Stimulated activated CD4-positive, alpha-beta T cell treated with anti-CD3 and anti-CD28 coated beads, Interleukin-12 subunit alpha, Interleukin-12 subunit beta, amount 100 ng/mL, for 24 hours (primary cell): ENCODE measurements at places on chromosomes 5 and 9.

DNA sequence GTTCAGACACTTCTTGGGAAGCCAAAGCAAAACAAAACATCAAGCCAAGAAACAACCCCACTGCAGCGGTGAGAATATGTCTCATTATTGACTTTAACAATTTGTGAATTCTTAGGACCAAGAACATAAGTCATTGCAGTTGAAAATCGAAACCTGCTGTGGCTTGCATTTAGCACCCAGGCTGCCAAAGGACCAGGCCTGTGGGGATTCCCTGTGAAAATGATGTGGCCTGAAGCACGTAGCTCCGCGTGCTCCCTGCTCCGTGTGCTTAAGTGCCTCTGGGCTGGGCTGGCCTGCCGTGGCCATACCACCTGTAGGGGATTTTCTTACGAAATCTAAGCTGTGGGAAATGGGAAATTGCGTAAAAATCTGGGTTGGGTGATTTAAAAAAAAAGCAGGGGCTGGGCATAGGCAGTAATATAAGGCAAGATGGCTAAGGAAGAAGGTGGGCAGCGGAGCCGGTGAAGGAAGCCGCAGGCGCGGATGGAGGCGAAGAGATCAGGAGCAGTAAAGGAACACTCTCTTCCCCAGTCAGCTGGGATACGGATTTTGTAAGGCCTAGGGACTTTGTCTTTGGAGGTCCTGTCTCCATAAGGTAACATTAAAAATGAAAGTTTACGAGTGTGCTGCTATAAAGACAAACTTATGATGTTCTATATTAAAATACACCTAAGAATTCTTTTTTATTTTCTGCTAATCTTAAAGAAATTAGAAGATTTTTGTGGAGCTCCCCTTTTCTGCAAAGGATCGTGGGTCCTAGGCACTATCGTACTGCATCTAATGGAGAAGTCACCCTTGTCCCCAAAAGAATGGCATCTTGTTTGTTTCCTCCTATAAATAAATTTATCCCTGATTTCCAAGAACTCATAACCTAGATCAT is 189.6 kb upstream of the SEMA6A start:
- no peak for DNase-seq

DNA sequence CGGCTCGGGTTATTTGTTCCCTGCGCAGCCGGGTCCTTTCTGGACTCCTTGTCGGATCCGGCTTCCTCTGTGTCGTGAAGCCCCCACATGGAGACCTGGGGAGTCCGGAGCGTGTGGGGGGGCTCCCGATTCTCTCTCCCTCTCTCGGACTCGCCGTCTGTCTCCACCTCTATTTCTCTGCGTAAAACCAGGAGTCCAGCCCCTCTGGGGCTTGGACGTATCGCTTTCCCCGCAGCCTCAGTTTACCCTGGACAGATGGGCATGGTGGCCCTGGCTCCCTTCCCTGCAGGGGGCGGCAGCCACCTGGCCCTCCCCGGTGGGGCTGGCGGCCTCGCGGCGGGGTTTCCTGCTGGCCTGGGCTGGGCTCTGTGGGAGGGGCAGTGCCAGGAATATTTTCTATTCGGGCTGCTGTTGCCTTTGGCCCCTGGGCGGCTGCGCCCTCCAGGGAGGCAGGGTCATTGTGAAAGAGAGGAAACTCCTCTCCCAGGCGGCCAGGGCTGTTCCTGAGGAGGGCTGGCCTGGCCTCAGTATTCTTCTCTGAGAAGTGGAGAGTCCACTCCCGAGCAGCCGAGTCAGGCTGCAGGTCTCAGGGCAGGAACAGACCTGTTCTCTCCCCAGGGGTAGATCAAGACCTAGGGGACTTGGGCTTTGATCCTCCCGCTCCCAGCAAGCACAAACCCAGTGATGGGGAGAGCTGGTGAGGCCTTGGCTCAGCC is 665 bp downstream of the ASS1 start:
- no peak for DNase-seq

DNA sequence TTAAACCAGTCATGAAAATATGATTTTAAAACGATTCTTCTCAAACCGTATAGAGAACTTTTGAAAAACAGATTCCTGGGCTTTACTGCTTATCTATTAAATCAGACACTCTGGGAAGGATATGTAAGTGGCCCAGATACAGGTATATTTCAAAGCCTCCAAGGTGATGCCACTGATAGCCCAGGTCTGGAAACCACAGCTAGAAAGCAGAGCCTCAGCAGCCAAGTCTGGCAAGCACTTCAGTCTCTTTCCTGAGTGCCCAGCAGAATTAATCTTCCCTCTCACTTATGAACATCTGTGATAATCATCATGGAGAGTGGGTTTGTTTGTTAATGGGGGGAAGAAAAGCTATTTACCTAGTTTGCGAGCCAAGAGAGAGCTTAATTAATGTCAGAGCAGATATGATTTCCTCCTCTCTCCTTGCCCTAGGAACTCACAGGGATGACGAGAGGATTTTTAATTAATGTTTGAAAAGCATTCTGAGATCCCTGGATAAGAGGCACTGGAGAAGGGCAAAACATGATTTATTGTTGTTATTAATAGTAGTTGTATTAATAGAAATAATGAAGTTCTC is 368.4 kb downstream of the TLE1 start:
- no peak for DNase-seq

- DNase-seq, result no peak
These were observed 567.5 kb downstream of the ELAVL2 start for GRCh38 chr9:23258569-23258968.

DNA sequence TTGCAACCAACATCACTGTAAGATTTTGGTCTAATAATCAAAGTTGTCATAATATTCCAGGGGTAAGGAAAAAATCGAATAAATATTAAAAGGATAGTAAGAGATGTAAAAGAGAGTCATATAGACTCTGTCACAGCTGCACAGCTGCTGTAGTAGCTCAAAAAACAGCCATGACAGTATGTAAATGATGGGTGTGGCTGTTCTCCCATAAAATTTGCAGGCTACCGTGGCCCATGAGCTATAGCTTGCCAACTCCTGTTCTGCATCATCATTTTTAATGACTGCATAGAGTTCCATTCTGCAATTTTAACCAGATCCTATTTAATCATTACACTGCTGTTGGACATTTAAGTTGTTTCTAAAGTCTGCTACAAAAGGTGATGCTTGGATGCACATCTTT is 450.5 kb upstream of the MPDZ start:
- DNase-seq, result no peak

- DNase-seq, result no peak
These were observed 194.0 kb downstream of the NFIB start for GRCh38 chr9:14119694-14120514.

DNA sequence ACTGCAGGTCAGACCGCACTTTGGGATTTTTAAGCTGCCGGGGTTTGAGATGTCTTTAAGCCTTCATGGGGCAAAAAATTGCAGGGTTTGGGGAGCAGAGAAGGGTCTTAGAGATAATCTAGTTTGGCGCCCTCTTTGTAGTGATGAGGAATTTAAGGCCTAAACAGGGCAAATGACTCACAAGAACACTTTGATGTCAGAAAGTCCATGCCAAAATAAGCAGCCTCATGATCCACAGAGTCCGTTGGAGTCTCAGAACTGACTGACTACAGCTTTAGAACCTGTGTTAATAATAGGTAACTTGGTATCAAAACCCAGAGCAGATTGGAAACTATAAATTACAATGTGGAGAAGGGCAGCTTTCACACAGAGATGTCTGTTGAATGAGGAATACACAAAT is 35.9 kb upstream of the PTGS1 start:
- DNase-seq, result no peak

- DNase-seq, result no peak
These were observed 64.5 kb downstream of the TMEM161B start for GRCh38 chr5:88203981-88204750.

DNA sequence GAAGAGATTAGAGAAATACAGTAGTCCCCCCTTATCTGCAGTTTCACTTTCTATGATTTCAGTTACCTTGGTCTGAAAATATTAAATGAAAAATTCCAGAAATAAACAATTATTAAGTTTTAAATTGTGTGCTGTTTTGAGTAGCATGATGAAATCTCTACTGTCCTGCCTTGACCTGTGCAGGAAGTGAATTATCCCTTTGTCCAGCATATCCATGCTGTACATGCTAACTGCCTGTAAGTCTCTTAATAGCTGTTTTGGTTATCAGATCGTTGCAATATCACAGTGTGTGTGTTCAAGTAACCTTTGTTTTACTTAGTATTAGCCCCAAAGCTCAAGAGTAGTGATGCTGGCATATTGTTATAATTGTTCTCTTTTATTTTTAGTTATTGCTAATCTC is 11.2 kb upstream of the JAK2 start:
- no peak for DNase-seq

- no peak for DNase-seq
These were observed 102.5 kb downstream of the CAMSAP1 start for GRCh38 chr9:135804581-135805421.

- DNase-seq, result no peak
These were observed 87.0 kb downstream of the SMIM23 start for GRCh38 chr5:171872666-171873065.

DNA sequence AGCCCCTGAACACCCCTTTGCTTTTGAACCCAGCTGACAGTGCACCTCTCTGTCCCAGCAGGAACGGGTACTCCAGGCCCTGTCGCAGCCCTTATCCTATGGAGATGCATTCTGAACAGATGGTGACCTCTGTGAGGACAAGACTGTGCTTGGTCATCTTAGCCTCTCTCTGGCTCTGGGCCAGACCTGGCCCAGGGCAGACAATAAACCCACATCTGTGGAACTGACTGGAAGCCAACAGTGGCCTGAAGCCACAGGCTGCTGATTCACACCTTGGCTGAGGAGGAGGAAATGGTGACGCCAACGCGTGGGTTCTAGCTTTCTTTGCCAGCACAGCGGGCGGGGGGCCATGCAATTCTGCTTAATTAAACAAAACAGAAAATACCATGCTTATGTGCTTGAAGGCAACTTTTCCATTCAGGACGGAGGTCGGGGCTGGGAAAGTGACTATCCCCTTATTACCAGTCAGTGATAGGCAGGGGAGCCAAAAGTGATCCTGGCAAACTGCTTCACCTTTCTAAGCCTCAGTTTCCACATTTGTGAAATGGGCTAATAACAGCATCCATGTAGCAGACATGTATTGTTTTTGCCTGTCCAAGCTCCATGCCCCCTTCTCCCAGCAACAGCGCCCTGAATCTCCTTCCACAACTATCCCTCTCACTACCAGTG is 10.8 kb downstream of the SH3PXD2B start:
- no peak for DNase-seq

GRCh38 chr9:6827439-6828145 is 69.8 kb downstream of the KDM4C start:
- DNase-seq, result no peak

- no peak for DNase-seq
These were observed 73.9 kb downstream of the GABBR2 start for GRCh38 chr9:98634685-98635336.

DNA sequence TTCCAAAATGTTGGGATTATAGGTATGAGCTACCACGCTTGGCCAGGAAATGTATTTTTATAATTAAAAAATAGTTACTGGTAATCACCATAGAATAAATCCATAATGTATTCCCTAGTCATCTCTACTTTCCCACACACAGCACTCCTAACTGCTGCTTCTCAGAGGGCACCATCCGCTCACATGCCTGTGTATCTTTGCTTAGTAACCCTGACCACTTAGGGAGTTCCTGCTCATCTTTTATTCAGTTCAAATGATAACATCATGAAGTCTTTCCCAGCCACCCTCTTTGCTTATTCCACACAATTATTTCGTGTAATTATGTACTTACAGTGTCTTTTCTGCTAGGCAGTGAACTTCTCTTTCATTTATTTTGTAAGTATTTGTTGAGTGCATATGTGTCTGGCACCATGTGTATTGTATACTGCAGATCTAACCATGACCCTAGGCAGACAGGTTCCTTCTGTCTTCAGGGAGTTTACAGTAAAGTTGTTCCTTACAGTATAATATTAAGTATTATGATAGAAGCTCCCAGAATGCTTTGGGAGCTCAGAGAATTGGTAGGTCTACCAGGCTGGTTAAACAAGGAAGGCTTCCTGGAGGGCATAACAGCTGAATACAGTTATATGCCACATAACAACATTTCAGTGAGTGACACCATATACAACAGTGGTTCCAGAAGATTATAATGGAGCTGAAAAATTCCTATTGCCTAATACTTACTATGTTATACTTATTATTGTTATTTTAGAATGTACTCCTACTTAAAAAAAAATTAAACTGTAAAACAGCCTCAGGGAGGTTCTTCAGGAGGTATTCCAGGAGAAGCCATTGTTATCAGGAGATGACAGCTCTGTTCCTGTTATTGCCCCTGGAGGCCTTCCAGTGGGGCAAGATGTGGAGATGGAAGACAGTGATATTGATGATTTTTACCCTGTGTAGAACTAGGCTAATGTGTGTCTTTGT is 39.2 kb downstream of the DCAF10 start:
- no peak for DNase-seq

DNA sequence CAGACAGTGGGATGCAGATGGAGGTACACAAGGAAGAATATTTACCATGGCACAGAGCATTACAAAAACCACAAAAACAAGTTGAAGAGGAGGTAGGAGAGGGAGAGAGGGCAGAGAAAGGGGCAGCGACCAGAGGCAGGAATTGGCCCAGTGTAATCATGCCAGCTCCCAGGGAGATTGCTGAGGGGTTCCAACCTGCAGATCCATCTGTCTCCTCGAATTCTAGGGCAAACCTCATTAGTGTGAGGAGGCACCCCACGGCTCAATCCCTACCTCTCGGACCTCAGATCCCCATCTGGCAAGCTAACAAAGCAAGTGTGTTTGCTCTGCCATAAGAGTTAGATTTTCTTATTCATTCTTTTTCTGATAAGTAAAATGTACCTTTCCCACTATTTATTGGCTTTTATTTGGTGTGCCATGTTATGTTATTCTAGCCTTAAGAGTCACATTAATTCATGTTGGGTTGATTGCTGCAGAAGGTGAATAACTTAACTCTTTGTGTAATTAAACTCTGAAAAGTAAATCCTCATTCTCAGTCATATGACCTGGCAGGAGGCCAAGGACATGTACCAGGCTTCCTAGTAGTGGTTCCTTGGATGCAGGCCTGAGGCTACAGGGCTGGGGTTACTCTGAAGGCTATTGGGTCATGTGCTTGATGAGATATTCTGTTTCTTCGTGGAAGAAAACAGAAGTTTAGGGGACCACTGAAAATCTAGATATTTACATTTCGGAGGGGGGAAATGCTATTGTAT is 315.2 kb upstream of the ATP10B start:
- DNase-seq, result no peak

DNA sequence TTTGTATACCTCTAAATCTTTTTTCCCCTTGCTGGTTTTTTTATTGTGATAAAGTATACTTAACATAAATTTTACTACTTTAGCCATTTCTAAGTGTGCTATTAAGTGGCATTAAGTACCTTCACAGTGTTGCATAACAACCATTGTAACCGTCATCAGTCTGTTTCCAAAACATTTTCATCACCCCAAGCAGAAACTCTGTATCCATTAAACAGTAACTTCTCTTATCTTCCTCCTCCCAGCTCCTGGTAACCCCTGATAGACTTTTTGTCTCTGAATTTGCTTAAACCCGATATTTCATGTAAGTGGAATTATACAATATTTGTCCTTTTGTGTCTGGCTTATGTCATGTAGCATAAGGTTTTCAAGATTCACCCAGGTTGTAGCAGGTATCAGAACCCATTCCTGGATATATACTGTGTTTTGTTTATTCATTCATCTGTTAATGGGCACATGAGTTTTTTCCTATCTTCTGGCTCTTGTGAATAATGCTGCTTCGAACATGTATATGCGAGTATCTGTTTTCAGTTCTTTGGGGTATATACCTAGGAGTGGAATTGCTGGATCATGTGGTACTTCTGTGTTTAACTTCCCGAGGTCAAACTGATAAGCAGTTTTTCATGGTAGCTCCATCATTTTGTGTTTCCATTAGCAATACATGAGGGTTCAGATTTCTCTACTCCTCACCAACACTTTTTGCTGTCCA is 66.4 kb downstream of the EHMT1 start:
- no peak for DNase-seq
